ENCODE measurements at places on chromosomes 3 and 15.

DNA sequence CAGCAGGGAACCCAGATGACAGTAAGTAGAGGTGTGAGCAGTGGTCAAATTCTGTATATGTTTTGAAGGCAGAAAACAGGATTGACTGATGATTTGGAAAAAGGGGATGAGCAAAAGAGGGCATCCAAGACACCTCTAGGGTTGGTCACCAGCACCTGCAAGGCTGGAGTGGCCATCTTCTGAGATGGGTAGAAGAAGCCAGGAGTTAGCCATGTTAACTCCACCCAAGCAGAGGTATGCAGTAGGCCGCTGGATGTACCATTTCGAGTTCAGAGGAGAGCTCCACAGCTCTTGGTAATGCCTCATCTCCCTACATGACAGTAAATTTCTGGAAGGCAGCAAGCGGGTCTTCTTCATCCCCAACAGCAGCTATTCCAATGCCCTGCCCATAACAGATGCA lies 7.0 kb downstream of the RFTN1 start:
- DNase-seq: no peak

GRCh38 chr3:46208167-46208704 lies at the start of gene CCR1:
Gene CCR1 (minus strand): TSS chr3:46208313. CDS start chr3:46204313, 4,000 bp downstream.
- DNase-seq: peak; percentile 38

GRCh38 chr3:140768941-140769340 lies 91.1 kb downstream of the TRIM42 start:
- DNase-seq: no peak

GRCh38 chr3:87437765-87438164 lies 161.4 kb upstream of the POU1F1 start:
- DNase-seq: no peak

DNA sequence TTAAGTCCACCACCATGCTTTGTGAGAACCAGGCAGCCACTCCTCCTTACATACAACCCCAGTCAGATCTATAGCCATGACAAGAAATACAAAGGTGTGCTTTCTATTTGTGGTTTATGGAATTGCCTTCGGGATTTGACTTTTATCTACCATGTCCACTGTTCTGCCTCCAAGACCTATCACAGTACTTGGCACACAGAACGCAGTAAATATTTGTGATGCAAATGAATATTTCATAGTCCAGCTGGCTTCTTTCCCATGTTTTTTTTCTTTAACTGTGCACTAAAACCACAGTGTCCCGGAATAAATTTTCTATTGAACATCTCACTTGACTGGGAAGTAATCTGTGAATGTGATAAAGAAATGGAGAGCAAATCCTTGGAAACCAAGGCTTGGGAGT lies 314.7 kb downstream of the RORA start:
- DNase-seq: no peak

- DNase-seq: no peak
Measured at GRCh38 chr3:38345879-38346586, 552 bp upstream of the XYLB start.

DNA sequence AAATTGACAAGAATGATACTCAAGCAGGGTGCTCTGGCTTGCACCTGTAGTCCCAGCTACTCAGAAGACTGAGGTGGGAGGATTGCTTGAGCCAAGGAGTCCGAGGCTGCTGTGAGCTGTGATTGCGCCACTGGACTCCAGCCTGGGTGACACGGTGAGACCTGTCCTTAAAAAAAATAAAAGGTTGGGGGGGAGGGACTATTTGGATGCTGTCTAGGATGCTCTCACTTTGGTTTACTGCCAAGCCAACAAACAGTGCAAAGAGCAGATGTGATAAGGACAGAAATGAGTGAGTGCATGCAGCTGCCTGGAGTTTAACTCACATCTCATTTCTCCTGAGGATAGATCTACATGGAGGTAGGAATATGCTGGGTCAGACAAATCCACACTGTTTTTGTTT lies 130.0 kb downstream of the FRMD4B start:
- DNase-seq: no peak

- no peak for DNase-seq
Measured at GRCh38 chr15:93900476-93901400, 330.6 kb upstream of the MCTP2 start.

DNA sequence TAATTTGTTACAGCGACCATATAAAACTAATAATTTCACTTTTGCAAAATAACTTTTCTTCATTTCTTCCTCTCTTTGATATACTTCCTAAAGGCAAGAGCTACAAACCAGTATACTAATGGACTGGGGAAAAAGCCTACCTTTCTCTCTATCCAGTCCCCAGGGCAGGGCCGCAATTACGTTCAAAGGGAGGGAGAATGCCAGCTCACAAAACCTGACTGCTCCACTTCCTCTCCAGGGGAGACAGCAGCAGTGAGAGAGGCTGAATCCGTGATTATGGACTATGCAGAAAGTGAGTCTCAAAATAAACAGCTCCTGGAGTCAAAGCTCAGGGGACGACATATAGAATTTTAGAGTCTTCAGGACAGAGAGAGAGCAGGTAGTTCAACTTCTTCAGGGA lies 126.9 kb upstream of the HES1 start:
- no peak for DNase-seq
